Right cardiac atrium (tissue), 5 donors: ENCODE measurements at places on chromosomes 2 and 18.

GRCh38 chr18:68983126-68983525, 185.2 kb downstream of the CCDC102B start:
- no peak for DNase-seq

DNA sequence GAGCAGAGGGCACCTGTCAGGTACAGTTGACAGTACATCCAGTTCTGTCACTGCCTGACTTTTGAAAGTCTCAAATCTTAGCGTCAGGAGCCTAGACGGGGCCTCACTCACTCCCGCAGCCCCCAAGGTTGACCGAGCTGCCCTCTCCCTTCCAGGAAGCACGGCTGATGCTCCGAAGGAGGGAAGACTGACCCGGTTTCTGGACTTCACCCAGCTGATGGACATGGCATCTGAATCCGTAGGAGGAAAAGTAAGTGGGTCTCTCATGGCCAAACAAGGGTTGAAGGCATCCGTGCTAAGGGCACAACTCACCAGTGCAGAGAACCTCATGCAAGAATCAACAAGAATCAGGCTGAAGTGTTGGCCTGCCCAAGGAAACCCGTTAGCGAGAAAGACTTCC, 12.9 kb downstream of the ALLC start:
- peak; percentile 19 for DNase-seq

DNA sequence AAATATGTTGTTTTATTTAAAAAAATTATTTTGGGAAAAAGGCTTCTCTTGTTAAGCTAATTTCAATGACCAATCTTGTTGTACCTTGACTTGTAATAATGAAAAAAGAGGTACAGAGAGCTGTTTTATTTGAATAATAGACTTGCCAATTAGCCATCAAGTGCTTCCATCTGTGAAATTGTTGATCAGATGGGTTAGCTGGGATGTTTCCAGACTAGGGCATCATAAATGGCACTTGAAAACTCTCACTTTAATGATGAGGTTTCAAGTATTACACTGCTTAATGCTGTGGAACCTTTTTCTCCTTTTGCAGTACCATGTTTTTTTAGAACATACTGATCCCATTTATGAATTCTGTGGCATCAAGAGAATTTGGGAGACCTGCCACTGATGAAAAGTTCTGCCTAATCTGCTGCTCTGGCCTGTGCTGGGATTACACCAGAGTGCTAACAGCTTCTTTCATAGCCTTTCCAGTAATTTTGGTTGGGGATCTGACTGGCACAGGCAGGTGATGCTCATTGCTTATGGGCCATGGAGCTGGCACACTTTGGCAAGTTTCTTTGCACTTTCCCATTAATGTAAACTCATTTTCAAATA, 24.2 kb downstream of the PSMD14 start:
- no peak for DNase-seq

GRCh38 chr2:65576278-65576677, 143.9 kb upstream of the SPRED2 start:
- no peak for DNase-seq

DNA sequence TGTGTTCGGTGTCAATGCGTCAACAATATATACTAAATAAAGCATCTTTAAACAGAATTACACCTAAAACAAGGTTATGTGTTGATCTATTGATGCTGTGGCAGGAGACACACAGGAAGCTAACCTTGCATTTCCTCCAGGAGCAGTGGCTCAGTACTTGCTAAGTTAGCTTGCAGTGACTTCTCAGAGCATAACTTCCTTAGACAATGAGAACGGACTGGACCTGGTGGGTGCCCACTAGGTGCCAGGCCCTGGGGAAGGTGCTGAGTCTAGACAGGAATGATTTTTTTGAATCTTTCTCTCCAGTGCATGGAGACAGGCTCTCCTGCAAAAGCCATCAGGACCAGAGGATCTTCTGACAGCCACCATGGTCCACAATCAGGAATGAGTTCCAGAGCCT, 73.8 kb upstream of the MGAT4A start:
- no peak for DNase-seq
